Spinal cord (tissue), 10 donors: ENCODE measurements at places on chromosomes 2 and 18.

DNA sequence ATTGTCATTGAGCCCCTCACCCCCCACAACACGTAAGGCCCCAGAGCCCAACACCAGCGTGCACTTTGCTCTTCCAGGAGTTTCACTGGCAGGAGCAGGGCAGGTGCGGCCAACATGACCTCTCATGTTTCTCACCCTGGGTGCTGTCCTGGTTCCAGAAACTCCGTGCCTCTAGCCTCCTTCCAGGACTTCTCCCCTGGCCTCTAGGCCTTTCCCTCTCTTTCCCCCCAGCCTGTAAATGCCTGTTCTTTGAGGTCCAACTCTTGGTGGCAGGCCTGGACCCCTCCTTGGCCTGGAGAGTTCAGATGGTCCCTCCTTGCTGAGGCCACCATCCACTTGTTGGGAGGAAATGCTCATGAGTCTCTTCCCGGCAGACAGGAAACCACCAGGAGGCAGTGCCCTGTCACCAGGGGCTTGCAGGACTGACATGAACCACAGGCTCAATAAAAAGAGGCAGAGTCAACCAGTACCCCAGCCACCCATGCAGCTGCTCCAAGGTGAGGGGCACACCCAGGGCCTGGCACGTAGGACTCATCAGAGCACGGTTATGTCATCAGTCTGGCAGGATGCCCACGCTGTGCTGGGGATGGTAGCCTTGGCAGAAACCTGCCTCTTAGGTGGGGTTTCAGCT lies 1.5 kb downstream of the MALL start:
- no peak for DNase-seq

- peak; percentile 65 for DNase-seq
These were observed 21.5 kb downstream of the RPL37A start for GRCh38 chr2:216520112-216520511.

GRCh38 chr2:237895544-237896506 lies 36.4 kb downstream of the RAMP1 start:
- peak; percentile 47 for DNase-seq

DNA sequence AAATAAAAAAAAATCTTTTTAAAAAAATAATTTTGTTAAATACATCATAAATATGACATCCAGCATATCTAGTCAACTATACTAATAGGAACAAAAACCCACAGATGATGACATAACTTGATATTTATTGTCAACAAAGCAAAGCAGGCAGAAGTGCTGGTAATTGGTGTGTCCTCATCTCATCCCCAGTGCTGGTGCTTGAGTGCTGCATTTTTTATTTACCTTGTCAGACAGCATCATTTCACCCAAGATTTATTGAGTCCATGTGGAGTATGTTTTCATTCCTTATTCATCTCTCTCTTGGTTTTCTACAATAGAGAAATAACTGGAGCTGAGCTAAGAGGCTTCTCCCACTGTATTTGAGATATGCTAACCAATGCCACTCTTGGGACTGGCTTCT lies 191.6 kb upstream of the SLC14A2 start:
- DNase-seq = no peak

DNA sequence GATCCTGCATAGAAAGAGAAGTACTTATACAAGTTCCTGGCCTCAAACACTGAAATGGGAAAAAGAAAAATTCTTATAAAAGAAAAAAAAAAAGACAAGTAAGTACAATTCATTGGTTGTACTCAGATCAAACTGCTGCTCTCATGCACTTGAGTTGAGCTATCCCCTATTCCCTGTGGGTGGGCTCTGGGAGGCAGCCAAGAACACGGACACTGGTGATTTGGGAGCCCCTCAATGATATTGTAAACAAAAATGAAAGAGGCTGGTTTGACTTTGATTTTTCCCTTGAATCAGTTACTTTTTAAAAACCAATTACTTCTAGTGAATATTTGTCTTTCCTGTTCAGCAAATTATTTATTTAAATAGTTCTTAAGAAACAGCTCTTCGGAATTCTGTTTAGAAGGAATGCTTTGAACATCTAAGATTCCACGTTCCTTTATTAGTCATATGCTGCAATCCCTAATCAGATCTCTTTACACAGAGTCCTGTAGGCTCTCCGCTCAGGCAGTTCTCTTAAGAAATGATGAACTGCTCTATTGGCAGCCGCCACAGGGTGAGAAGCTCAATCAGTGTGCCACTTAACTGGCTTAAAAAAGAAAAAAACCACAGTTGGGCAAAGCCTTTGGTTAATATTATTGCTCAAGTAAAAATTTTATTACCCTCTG lies 225.1 kb downstream of the TMEM182 start:
- DNase-seq = peak; percentile 13

GRCh38 chr18:58288921-58289797 lies 245.1 kb downstream of the NEDD4L start:
- DNase-seq = no peak

DNA sequence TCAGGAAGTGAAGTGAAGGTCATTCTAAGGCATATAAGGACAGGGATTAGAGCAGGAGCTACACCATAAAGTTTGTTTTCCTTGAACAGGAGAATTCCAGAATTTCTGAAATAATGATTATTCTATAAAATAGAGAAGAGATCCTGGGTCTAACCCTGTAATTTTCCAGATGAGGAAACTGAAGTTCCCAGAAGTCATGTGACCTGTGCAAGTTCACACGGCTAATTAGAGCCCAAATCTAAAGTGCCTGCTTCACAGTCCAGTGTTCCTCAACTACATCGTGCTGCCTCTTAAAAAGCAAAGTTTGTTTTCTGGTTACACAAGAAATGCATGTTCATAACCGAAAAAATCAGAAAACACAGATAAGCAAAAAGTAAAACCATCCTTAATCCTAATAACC lies 34.9 kb downstream of the PLB1 start:
- no peak for DNase-seq

DNA sequence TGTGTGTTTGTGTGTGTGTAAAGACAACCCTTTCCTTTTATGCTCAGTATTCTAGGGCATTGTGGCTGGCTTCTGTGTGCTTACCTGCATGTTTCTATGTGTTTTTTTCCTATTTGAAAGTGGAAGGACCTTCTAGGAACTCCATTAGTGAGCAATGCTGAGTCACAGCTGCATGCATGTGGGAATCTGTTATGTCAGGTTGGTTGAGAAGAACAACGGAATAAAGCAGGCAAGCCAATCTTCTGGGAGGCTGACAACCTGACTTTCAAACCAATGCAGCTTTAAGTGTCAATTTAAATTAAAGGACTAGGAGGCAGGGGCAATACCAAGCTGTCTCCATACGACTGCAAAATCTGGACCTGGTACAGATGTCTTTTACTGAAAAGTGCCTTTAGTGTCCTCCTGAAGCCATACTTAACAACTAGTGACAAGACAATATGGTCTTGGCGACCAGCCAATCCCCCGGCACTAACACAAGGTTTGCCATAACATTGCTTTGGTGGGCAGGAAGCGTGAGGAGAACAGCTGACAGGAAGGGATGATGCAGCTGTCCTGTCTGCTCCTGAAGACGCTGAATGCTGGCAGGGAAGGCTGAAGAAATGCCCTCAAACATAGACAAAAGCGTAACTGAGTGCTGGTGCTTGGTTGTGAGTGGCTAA lies 514.7 kb upstream of the CDH7 start:
- DNase-seq = no peak

GRCh38 chr2:23404426-23404825 lies 19.4 kb downstream of the KLHL29 start:
- DNase-seq = peak; percentile 85

DNA sequence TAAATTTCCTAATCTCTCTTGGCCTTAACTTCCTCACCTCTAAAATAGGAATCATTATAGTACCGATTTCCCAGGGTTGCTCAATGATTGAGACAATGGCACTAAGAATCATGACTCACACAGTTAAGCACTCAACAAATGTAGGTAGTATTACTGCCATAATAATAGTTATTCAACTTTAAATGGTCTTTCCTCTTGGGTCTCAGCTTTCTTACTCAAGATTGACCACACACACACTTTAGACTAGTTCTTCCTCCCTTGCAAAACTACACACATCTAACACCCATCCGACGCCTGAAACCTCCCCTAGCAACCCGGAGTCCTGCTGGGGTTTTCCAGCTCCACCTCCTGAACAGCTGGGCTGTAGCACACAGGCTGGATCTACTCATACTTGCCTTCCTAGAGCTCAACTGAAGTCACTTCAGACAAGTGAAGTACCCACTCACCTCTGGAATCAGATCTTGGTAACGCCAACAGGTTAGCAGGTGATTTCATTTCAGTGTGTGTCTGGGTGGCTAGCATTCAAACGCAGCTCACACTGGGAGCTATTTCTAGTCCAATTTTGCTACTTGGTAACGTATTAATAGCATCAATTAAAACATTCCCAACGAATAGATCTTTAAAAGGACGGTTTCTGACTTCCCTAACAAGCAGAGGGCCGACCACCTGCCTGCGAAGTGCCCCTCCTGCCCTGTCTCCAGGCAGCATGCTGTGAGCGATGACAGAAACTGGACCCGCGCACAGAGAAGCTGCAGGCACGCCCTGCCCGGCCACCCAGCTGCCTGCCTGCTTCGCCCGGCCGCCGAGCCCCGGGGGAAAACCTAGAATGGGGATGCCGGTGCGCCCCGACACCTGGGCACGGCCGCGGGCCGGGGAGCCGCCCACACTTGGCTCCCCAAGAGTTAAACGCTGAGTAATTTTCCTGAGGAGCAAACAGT lies 1.1 kb downstream of the UXS1 start:
- no peak for DNase-seq

DNA sequence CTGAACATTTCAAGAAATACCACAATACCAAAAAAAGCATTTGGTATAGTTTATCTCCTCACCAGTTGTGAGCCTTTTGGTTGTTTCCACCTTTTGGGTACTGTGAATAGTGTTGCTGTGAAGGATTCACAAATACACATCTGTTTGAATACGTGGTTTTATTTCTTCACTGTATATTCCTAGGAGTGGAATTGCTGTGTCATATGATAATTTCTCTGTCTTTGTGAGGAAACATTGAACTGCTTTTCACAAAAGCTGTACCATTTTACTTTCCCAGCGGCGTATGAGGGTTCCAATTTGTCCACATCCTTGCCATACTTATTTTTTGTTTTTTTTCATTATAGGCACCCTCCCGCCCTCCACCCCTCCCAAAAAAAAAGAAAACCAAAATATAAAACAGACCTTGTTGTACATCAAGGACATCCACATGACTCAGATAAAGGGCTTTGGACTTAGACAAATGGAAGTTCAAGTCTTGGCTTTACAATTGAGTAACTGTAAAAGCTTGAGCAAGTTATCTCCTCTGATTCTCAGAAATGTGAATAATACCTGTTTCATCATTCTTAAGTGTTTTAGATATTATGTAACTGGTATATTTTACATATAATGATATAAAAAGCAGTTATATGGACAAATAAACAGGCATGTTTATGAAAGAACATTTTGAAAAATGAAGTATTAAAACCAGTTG lies 19.0 kb downstream of the UBE2E3 start:
- DNase-seq = no peak

GRCh38 chr18:77210249-77210648 lies 39.4 kb upstream of the GALR1 start:
- no peak for DNase-seq

DNA sequence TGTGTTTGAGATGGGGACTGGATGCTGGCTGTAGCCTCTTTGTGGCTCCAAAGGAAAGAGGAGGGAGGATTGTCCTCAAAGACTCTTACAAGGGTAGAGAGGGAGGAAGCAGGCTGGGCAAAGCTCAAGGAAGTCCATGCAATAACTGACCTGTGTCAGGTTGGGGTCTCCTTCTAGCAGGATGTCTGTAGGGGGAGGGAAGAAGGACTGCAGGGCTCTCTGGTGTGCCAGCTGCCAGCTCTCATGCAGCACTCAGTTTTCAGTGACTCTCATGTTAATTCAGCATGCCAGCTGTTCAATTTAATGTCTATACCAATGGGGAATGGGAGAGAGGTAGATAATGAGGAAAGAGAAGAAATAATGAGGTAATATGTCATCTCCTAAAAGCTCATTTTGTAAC lies 85.3 kb upstream of the RANBP2 start:
- no peak for DNase-seq

DNA sequence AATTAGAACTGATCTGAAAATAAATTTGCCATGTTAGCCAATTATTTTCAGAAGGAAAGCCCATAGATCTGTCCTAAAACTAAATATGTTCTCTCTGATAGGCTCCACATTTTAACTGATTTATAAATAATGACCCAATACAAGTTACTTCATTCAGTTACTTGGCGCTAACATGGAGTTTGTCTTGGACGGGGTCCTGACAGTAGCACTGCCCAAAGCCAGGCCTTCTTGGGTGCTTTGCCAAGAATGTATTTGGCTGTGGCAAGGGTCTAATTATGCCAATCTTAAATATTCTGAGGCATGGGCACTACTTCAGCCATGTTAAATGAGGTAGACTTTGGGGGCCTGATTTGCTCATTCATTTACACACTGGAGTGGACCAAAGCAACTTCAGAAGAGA lies 135.0 kb upstream of the PKDCC start:
- no peak for DNase-seq

- no peak for DNase-seq
These were observed 60.0 kb downstream of the GCA start for GRCh38 chr2:162403884-162404283.

- peak; percentile 93 for DNase-seq
These were observed 12.8 kb upstream of the GBX2 start for GRCh38 chr2:236180831-236181453.

- DNase-seq = no peak
These were observed 184.5 kb downstream of the INO80D start for GRCh38 chr2:205901491-205901890.

- no peak for DNase-seq
These were observed 64.2 kb upstream of the CDCA7 start for GRCh38 chr2:173290518-173290917.

- DNase-seq = no peak
These were observed 176.1 kb upstream of the ZFP36L2 start for GRCh38 chr2:43402452-43402937.

DNA sequence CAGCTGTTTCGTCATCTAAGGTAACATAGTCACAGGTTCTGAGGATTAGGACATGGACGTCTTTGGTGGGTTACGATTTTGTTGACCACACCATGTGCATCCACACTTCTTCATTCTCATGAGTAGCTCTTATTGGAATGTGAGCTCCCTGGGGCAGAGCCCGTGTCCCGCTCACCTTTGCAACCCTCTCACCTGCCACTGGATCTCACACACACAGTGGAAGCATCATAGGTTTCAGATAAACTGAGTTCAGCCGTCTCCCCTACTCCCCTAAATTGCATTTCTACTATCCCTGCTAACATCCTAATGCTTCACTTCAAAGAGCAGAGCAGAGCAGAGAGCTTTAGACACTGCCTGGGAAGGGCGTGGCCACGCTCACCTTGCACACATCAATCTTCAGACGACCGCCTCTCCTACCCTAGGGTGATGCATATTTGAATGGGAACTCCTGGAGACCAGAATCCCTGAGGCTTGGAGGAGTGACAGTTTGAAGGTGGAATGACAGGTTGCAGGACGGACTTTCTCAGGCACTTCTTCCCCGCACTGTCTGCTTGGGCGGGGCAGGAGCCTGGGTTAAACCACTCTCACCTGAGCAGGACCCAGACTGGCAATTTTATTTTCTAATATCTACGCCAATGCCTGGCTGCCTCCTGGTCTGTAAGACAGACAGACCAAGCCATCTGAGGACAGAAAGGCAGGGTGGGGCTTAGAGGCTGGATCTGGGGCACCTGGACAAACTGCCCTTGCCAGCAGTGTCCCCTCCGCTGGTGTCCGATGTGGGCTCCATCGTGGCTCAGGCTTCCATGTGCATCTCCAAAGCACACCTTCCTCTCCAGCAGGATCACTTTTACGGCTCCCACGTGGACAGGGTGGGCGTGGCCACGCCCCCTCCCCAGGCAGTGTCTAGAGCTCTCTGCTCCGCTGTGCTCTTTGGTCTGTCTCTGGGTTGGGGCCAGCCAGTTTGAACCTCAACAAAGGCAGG lies 229.5 kb upstream of the COPS8 start:
- no peak for DNase-seq
